ENCODE measurements at places on chromosomes 11 and 22. TPM values are rescaled to one million over a fixed set of nuclear protein-coding genes. Genes with fewer than 3 reads are reported as not detected.

The SMTNL1 gene
- total RNA-seq = not detected

The FGF4 gene
- total RNA-seq = not detected

The CRYBA4 gene
- total RNA-seq = not detected

The OR5J2 gene
- total RNA-seq = not detected

The MMP8 gene
- total RNA-seq = not detected

The AIFM3 gene
- total RNA-seq = 120 TPM

The NADSYN1 gene
- 225 TPM for total RNA-seq

The UBQLNL gene
- total RNA-seq = 0.41 TPM

The CALCB gene
- 0.75 TPM for total RNA-seq

The PRR5L gene
- total RNA-seq = 203 TPM

The NXPE4 gene
- total RNA-seq = 292 TPM

The ACTN3 gene
- total RNA-seq = not detected

The OR5P2 gene
- not detected for total RNA-seq

The OR8A1 gene
- not detected for total RNA-seq
